ENCODE measurements at places on chromosomes 5 and 9.

DNA sequence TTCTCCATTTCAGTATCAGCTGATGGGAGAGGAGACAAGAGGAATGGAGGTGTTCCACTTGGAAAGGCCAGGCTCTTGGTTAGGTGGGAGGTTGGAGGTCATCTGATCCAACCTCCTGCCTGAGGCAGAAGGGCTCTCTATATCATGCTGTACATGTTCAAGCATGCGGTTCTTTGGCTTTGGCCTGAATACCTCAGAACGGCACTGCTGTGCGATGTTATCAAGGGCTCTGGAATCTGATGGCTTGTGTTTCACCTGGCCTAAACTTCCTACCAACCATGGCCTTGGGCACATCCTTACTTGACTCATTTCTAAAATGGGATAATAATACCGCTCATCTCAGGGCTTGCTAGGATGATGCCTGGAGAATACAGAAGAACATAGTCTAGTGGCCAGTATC, 90.1 kb upstream of the FAM169A start:
- DNase-seq: no peak

- DNase-seq: no peak
Measured at GRCh38 chr5:132417889-132418485, 48.5 kb downstream of the SLC22A5 start.

GRCh38 chr9:77502568-77502967, 145.6 kb downstream of the GNA14 start:
- DNase-seq: no peak

- no peak for DNase-seq
Measured at GRCh38 chr9:35395076-35395705, 94.7 kb upstream of the RUSC2 start.

DNA sequence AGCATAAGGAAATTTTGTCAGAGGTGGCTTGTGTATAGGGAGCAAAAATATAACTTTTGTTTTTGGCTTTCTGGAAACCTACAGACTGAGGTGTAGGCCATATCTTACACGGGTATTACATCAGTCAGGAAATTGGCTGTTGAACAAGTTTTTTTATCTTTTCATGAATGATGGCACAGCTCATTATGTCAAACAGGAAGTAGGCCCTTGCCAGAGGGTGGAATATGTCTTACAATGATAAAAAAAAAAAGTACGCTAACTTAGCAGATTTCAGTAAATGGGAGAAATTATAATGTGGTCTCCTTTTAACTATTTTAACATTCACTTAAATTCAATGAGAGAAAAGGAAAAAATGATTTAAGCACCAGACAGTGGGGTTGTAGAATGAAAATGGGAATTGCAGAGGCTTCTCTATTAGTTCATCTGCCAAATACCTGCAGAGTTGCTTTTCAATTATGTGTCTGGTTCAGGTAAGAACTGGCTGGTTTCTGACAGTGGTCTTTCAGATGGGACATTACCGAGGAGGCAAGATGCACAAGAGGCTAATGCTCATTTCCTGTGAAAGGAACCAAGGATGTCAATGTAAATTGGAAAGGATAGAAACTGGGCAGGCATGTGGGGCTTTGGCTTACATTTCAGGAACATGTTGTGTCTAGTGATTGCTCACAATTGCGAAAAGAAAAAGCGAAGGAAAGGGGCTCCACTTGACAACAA, 169.9 kb downstream of the NNT start:
- no peak for DNase-seq

DNA sequence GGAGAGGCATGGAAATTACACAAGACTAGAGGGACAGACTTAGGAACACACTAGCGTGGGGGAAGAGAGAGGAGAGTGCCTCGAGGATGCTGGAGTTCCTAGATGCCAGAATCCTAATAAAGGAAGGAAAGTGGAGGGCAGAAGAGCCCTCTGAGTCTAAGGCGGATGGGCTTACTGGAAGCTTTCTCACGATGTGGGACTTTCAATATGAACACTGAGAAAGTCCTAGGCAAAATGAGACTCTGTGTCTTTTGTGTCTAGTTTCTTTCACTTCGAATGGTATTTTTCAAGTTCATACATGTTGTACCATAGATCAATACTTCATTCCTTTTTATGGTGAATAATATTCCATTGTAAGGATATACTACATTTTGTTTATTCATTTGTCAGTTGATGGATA, 239.4 kb downstream of the NSG2 start:
- no peak for DNase-seq

- DNase-seq: peak; percentile 0
Measured at GRCh38 chr9:99807276-99807852, 14.3 kb upstream of the NR4A3 start.

DNA sequence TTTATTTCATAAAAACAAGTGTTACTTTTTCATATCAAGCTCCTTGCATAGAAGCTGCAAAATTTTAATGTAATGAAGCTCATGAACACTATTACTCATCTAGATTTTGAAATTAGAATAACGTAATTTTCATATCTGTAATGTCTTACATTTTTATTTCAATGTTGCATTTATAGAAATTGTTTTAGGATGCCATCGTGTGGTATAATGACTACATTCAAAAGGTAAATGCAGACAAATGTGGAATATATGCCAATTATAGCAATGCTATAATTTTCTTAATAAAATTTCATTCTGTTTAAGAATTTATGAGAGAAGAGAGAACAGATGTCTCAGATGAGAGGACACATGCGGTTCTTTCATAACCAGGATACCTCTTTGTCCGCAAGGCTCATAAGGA, 230.2 kb downstream of the TMEM232 start:
- DNase-seq: no peak

DNA sequence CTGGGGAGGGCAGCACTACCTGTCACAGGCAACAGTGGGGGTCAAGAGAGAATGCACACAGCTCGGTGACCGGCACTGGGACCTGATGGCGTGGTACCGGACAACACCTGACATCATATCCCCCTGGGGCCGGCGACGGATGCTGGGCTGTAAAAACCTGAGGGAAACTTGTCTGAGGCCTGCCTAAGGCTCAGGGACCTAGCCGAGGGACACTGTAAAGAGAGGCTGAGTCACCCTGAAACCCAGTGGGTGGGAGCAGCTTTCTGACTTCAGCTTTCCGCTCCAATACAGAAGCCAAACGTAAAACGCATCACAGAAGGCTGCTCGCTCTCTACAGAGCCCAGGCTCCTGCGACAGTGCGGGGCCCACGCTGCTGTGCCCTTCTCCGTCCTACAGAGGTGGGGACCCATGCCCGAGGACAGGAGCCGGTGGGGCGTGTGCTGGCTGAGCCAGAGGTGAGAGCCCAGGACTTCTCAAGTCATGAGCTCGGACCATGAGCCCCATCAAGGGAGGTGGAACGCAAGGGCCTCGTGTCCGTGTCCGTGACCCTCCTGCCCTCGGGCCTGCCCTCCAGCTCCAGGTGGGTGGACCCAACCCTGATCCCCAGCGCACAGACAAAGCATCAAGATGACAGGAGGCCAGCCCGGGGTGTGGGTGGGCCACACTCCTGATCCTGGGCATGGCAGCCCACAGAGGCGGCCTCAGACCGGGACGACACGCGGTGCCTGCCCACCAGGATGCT, 5.3 kb downstream of the RALGDS start:
- no peak for DNase-seq

GRCh38 chr9:129597355-129598088, 23.4 kb downstream of the C9orf50 start:
- no peak for DNase-seq

GRCh38 chr5:154858972-154859871, 795 bp downstream of the CNOT8 start:
- no peak for DNase-seq

DNA sequence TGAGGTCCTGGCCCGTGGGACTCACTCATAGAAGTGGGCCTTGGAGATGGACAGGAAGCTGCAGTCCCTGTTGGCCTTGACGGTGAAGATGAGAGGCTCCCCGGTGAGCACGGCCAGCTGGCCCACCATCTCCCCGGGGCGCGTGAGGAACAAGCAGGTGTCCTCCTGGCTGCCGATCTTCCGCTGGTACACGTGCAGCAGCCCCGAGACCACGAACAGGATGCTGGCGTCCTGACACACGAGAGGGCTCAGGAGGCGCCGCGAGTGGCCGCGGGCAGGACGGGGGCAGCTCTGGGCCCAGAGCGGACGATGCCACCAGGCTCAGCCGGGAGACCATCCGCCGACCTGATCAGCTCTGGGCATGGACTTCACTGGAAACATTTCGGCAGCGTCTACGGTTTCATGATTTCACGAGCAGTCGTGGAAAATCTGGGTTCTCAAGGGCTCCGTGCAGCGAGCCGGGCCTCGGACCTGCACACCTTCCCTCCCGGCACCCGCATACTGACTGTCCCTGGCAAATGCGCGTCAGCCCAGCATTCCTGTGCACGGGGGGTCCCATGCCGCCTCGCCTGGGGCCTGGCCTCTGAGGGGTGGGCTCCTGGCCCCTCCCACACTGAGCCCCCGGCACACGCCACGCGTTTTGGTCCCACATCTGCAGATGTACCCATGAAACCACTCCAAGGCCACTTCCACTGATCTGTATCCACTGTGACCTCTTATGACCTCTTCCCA, 41.7 kb upstream of the NSMF start:
- no peak for DNase-seq

GRCh38 chr5:134148316-134148715, 28.4 kb downstream of the SKP1 start:
- no peak for DNase-seq

GRCh38 chr9:4222357-4222756, 77.5 kb downstream of the GLIS3 start:
- DNase-seq: no peak

GRCh38 chr5:63022403-63022802, 443.8 kb downstream of the LRRC70 start:
- DNase-seq: no peak

GRCh38 chr5:91386120-91386519, 3.0 kb upstream of the ARRDC3 start:
- no peak for DNase-seq

DNA sequence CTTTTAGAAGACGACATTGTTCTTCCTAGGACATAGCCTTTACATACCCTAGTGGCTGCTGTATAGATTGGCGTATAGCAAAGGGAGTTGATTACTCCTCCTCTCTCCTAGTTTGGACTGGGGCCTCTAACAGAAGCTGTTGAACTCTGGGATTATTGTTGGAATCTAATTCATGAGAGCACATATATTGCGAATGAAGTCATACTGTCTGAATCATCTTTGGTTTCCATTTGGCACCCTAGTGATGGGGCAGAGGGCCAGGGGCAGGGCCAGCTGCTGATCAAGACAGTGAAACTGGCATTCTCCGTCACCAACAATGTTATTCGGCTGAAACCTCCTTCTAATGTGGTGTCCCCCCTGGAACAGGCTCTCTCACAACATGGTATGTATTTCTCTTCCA, 40.3 kb downstream of the NUP188 start:
- no peak for DNase-seq

- DNase-seq: no peak
Measured at GRCh38 chr9:136740491-136740890, 2.2 kb downstream of the LCN10 start.

DNA sequence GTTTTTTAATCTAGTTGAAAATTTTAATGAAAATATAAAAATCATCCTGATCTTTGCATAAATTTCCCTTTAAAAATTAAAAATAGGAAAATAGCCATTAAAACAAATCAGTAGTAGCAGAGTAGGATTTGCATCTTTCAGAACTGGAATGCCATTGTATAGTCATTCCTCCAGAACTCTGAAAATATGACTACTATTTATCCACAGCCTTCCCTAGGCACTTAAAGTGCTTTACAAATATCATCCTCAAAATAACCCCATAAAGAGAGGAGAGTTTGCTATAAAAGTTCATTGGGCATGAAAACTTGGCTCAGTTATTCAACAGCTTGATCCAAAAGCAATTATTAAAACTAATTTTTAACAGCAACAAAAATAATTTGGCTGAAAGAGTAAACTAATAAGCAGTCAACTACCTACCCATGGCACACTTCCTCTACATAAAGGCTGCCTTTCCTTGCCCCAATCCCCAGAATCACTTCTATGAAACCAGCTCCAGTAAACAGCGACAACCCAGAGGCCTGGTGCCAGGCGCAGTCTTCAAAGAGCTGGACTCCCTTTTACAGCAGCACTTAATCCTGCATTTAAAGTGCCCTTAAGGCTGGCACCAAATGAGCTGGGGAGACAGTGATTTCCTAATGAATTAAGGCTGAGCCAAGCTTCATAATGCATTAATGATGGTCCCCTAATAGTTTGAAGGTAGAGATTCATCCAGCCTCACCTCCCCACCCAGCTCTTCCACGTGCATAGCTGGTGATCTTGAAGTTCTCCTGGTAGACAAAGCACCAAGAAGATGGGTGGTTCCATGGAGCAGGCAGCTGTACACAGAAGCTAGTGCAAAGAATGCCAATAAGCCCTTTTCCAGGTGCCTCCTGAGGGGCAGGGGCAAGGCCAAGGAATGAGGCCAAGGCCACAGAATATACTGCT, 36.1 kb downstream of the LHFPL2 start:
- DNase-seq: peak; percentile 80

Data from DMS79 (cell line).